DMS79 treated with DMSO at 0.1 percent for 48 hours (cell line): ENCODE measurements at places on chromosomes 2 and 18.

- no peak for DNase-seq
Measured at GRCh38 chr2:73762571-73762970, 17.3 kb downstream of the DUSP11 start.

DNA sequence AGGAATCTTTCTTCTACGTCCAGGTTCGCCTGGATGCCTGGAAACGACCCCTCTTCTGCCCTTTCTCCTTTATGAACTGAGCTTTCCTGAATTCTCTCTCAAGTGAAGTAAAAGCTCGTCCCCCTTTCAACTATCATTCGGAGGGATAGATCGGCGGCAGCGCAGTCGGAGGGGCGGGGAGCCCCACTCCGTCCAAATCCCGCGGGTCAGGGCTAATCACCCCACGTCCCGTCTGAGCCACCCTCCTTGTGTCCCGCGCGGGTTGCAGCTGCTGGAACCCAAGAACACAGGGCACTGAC lies 367 bp downstream of the FBXO48 start:
- no peak for DNase-seq

- DNase-seq = no peak
Measured at GRCh38 chr18:41972067-41972925, 17.3 kb downstream of the PIK3C3 start.

GRCh38 chr2:73072129-73072395 lies 550 bp upstream of the SFXN5 start:
- DNase-seq = no peak

DNA sequence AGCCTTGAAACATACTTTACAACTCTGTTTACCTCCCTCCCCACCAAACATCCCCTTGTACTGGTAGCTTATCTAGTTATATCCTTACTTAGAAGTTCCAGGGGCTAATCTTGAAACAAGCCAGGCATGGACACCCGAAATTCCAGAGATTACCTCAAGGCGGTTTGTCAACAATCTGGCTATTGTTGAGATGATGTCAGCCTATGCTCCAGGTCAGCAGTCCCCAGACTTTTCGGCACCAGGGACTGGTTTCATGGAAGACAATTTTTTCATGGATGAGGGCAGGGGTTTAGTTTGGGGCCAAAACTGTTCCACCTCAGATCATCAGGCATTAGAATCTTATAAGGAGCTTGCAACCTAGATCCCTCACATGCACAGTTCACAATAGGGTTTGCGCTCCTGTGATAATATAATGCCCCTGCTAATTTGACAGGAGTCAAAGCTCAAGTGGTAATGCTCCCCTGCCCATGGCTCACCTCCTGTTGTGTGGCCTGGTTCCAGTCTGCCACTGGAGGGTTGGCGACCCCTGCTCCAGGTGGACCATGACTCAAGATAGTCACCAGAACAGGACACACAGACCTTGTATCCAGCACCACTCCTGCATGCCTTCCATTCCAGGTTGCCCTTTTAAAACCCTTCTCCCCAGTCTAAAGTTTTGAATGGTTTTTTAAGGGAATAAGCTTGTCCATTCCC lies 171.2 kb downstream of the SPAG16 start:
- DNase-seq = no peak

- no peak for DNase-seq
Measured at GRCh38 chr18:7637269-7637668, 70.2 kb downstream of the PTPRM start.

GRCh38 chr2:121427187-121427689 lies 103.4 kb upstream of the RNU4ATAC start:
- DNase-seq = no peak

GRCh38 chr2:172693037-172693436 lies 42.6 kb upstream of the RAPGEF4 start:
- no peak for DNase-seq

GRCh38 chr2:45681675-45682074 lies 30.2 kb downstream of the PRKCE start:
- DNase-seq = no peak

DNA sequence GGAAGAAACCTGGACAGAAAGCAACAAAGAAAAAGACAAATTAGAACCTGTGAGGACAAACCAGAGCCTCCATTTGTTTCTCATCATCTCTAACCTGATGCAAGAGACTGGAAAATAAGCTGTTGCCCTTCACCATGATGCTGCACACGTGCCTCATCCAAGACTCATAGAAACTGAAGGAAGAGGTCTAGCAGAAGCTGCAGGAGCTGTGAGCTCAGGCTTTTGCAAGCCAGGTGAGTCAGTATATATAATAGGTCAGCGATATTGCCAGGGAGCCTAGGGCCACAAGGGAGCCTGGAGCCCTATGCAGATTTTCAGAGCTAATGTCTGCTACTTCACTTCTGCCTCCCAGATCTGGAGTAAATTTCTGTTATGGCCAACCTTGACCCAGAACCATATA lies 163.1 kb downstream of the LNPK start:
- DNase-seq = no peak

GRCh38 chr18:5534845-5535244 lies 9.0 kb downstream of the EPB41L3 start:
- DNase-seq = no peak

- DNase-seq = no peak
Measured at GRCh38 chr2:38499548-38500282, 103.0 kb downstream of the HNRNPLL start.
